ENCODE measurements at places on chromosomes 4 and X. TPM values are rescaled to one million over a fixed set of nuclear protein-coding genes. Genes with fewer than 3 reads are reported as not detected.

The RHOXF1 gene
- not detected for total RNA-seq

DNA sequence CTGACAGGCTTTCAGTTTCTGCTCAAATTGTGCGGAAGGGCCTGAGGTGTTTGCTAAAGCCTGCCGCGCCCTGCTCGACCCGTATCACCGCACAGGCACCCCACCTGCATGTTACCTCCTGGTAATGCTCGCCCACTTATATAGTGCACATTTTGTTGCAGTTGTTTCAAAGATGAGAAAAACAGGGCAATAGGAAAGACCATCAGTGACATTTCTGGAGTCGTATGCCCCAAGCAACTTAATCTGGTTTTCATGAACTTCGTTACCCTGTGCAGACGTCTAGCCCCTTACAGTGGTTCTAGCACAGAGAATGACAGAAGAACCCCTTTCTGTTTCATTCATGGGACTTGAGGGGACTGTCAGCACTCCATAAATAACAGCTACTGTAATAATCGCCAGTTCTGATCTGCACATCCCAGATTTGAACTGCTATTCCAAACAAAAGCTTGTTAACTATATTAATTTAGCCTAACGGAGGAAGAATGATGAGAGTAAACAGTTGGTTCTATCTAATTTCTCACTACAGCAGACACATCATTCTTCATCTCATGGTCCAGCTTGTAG, 940 bp upstream of the DCTD start:
- no peak for DNase-seq

GRCh38 chr4:127045861-127046260, 586.9 kb upstream of the INTU start:
- no peak for DNase-seq

GRCh38 chr4:48898733-48899431, 7.7 kb downstream of the OCIAD2 start:
- DNase-seq: peak; percentile 28

DNA sequence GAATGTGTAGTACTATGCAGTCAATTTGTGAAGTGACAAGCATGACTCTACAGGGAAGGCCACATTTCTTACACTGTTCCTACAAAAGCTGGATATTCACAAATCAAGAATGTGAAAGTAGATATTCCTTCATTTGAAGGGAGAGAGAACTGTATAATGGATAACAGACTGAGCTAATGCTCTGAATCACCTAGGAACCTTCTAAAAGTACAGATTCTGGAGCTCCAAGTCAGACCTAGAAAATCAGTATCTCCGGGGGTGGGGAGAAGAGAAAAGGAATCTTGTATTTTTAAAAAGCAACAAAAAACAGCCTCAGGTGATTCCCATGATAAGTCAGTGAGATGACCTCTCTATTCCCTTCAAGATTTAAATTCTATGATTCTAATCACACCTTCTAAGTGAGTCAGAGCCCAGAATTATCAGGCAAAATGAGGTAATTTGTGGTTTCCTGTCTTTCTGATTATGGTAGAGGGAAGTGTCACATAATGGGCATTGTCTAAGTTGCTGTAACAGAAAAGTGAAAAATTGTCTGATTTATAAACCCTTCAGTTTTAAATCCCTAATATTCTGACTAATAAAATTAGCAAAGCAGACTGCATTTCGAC, 80.9 kb downstream of the IL21 start:
- no peak for DNase-seq

- peak; percentile 16 for DNase-seq
Observed at GRCh38 chr4:186669159-186669731, 54.4 kb downstream of the FAT1 start.

DNA sequence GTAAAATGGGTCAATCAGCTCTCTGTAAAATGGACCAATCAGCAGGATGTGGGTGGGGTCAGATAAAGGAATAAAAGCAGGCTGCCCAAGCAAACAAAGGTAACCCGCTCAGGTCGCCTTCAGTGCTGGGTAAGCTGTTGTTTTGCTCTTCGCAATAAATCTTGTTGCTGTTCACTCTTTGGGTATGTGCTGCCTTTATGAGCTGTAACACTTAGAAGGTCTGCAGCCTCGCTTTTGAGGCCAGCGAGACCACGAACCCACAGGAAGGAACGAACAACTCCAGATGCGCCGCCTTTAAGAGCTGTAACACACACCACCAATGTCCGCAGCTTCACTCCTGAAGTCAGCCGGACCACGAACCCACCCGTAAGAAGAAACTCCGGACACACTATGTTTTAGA, 11.5 kb upstream of the CAMK2D start:
- DNase-seq: no peak

DNA sequence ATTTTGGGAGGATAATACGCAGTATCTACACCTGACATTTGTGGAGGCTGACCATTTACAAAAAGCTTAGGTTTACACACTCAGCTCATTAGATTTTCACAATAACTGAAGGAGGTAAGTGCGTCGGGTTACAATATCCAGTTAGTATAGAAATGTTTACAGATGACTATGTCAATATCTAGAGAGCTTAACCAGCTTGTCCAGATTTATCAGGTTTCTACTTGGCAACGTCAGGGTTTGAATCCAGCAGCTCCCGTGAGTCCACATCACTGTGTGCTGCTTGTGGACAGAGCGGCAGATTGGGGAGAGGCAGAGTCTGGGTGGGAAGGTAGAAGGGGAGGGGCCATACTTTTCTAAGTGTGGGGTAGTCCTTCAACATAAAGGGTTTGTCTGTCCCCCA, 28.3 kb downstream of the ARHGAP10 start:
- DNase-seq: no peak
